AG10803 (cell line): ENCODE measurements at places on chromosomes 5 and 9.

- no peak for DNase-seq
These were observed 601.3 kb downstream of the PSAT1 start for GRCh38 chr9:78898234-78898633.

- peak; percentile 59 for DNase-seq
These were observed 90.8 kb downstream of the MACROH2A1 start for GRCh38 chr5:135308245-135308644.

DNA sequence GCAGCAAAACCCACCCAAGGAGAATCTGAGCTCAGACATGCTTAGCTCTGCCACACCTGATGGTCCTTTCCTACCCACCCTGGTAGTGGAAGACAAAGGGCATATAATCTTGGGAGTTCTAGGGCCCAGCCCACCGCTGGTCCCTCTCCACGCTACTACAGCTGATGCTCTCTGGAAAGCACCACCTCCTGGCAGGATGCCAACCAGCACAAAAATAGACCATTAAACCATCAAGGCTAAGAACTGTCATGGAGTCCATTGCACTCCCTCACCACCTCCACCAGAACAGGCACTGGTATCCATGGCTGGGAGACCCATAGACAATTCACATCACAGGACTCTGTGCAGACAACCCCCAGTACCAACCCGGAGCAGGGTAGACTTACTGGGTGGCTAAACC lies 111.0 kb upstream of the IL7R start:
- no peak for DNase-seq

DNA sequence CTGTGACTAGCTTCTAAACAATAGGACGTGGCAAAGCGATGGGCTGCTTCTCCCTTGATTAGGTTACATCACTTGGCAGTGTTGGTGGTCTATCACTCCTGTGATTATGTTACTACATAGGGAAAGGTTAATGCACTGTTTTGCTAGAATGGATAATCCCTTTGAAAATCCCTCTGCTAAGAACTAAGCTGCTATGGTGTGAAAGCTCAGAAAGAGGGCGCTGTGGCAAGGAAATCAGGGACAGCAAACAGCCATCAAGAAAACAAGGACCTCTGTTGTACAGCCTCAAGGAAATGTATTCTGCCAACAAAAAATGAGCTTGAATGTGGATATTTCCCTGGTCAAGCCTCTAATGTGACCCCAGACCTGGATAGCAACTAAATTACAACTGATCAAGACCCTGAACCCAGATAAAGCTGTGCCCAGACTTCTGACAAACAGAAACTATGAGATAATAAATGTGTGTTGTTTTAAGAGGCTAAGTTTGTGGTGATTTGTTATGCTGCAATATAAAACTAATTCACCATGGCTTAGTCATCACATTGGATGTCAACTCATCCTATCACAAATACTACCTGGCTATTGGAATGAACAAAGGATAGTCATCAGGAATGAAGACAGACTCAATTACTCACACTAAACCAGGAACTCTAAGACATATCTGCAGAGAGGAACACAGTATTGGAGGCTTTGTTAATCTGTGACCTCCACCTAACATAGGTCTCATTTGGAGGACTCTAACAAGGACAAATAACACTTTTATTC lies 1215.9 kb downstream of the EFNA5 start:
- DNase-seq: peak; percentile 1

DNA sequence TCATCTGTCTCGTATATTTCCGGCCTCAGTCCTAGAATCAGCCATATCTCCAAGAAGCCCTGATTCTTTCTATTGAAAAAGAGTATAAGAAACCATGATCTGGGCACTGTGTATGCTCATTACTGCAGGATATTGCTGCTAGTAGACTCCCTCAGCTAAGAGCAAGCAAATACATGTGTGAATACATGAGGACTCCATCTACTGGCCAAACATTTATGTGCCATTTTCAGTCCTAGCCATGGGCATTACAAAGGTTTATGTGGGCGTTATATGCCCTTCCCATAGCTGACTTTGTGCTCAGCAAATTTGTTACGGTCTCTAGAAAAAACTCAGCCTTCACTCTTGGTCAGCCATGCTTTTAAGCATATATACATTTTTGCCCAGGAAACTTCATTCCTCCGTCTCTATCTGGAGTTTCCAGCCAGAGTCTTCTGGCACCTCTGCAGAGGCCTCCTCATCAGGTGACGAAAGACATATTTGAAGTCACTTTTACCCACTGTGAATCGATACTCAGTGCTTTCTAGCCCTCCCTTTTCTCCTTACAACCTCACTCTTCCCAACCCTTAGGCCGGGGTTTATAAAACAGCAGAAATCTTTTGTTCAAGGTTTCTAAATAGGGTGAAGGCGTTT lies 1495.6 kb upstream of the CDH6 start:
- DNase-seq: no peak

- peak; percentile 38 for DNase-seq
These were observed 703.5 kb upstream of the WWC1 start for GRCh38 chr5:167587772-167588437.

GRCh38 chr9:117704024-117704575 lies at the start of gene TLR4:
Gene TLR4, plus strand, starts transcription at chr9:117704403. Its CDS starts 70 bp downstream, at chr9:117704473.
- peak; percentile 71 for DNase-seq

DNA sequence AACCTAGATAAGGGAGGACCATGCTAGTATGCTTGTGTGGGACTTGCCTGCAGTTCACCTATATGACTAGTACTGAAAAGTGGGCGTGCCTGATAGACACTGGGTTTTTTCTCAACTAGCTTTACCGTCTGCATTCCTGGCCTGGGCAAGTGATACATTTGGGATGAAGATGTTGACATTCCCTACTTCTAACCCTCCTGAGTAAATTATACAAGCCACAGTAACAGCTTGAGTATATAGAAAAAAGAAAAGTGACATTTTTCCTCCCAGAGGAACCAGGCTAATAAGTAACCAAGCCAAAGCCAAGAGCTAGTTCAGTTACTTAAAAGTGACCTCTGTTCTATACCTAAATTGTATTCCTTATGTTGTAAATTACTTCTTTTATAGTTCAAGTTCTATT lies 153.8 kb upstream of the CYLC2 start:
- DNase-seq: no peak

- DNase-seq: no peak
These were observed 16.4 kb downstream of the RETREG1 start for GRCh38 chr5:16600397-16600796.

- no peak for DNase-seq
These were observed 1.8 kb upstream of the LHX3 start for GRCh38 chr9:136206602-136207275.

- no peak for DNase-seq
These were observed 105.0 kb downstream of the SLC28A3 start for GRCh38 chr9:84235511-84235910.

GRCh38 chr5:80961376-80962281 lies 1.5 kb downstream of the RASGRF2 start:
- DNase-seq: no peak

DNA sequence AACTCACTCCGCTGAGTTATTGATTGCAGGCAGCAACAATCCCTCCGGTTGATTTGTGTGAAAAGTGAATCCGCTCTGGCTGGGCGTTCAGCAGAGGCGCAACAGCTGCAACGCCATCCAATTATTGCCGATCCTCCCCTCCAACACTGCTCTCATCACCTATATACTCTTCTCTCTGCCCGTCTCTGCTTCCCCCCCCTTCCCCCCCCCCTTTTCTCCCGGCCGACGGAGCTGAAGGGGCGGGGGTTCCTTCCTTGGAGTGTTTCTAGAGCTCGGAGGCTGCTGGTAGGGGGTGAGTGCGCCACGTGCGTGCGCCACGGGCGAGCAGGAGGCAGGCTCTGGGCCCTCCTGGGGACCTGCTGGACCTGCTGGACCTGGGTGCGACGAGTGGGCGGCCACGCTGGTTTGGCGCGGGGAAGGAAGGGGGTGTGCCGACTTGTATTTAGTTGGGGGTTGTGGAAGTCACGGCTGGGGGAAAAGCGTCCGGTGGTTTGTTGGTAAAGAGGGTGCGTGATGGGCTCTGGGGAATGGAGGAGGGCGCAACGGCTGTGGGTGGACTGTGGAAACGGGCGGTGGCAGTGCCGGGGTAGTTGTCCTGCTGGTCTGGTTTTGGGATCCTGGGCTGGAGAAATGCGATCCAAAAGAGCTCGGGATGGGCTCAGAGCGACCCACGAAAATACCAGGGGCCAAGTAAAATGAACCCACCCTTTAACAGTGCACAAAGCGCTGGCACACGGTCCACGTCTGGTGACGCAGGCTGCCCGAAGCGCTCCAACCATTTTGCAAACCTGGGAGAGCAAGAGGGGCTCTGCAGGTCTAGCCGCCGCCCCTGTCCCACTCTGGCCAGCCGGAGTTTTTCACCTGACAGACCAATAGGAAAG lies 6.4 kb upstream of the MEF2C start:
- DNase-seq: peak; percentile 42

GRCh38 chr5:80955082-80955590 lies 5.0 kb upstream of the RASGRF2 start:
- DNase-seq: no peak

DNA sequence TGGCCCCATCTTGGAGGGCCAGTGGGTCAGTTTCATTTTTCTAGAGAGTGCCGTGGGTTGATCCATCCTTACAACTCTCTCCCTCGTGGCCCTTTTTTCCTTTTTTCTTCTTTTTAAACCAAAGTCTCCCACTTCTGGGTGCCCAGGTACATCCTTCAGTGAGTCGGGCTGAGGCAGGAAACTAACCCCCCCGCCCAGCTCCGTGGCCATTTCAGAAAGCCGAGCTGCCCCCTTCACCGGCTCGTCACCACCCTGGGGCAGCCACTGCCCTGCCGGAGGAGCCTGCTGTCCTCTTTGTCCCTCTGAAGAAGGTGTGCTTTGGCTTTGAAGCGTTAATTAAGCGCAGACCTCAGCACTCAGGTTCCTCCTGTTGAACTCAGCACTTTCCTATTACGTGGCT lies 5.2 kb downstream of the CFAP77 start:
- no peak for DNase-seq

DNA sequence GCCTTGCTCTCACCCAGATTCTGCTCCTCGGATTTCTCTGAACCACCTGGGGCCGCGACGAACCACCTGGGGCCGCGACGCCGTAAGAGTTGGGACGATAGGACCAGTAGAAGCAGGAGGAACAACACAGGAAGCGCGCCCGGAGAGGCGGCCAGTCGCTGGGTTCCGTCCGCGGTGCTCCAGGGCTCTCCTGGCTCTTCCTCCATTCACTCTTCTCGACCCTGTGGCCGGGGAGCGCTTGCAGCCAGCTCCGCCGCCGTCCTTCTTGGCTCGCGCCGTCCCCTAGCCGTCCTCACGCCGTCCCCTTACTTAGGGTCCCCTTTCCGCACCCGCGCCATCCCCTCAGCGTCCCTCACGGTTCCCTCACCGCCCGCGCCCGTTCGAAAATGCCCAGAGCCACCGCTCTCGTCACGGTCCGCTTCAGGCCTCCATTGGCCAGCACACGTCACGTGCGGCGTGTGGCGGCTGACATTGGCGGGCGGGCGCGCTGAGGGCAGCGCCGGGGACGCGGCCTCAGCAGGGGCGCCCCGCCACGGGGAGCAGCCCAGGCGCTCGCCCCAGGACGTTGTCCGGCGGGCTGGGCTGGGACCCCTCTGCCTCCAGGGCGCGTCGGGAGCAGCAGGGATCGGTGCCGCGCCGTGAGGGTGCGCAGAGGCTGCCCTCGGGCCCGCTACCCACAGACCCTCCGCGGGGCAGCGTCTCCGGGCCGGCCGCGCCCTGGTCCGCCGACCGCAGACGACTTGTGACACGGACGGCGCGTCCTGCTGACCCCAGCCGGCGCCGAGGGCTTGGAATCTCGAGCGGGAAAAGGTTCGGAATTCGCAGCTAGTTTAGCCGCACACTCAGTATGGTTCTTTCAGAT lies 53.7 kb upstream of the PTPDC1 start:
- peak; percentile 77 for DNase-seq

GRCh38 chr5:126248611-126249010 lies 174.6 kb upstream of the GRAMD2B start:
- no peak for DNase-seq

- DNase-seq: no peak
These were observed 7.7 kb upstream of the SEMA5A start for GRCh38 chr5:9553561-9553960.

- no peak for DNase-seq
These were observed 404.3 kb downstream of the RAB3C start for GRCh38 chr5:58987193-58987592.

GRCh38 chr5:121429761-121430160 lies 421.9 kb upstream of the FTMT start:
- no peak for DNase-seq

DNA sequence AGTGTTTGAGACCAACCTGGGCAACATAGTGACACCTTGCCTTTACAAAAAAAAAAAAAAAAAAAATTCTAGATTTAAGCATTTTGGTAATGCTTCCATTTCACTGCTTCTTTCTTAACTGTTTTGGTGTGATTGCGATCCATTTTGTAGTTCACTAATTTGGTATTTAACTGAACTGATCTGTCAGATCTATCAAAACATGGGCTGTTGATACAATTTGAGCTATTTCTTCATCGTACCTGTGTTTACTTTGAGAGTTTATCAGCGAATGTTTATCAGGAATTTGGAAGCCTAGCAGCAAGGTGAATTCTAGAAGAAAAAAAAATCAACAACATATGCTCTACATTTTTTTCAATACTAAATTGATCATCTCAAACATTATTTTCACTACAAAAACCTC lies 864.9 kb upstream of the WWC1 start:
- no peak for DNase-seq

DNA sequence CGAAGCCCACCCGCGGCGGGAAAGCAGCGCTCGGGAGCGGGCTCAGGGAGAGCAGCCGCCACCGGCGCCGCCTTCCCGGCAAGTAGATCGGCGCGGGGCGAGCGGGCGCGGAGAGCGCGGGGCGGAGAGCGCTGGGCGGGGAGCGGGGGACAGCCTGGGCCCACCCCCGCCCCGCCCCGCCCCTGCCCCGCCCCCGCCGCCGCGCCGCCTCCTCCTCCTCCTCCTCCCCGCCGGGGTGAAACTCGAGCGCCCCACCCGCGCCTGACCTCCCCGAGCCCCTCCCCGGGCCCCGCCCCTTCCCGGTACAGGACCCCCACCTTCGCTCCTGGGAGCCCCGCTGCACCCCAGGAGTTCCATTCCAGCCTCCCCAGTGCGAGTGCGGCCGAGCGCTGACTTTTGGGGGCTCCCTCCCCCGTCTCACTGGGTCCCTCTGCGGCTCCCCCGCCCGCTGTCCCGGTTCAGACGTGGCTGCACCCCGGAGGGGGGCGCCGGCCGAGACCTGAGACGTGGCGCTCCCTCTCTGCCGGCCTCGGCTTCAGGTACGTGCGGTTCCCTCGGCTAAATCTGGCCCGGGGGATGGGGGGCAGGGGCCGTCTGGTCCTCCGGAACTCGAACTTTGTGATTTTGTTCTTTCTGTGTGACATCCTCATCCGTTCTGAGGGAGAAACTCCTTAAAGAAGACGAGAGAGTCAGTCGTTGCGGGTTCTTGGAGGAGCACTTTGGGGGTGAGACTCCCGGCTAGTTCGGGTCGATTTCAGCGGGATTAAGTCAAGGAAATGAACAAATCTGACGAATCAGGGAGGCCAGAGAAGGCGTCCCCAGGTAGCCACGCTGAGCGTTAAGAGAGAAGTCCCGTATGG lies at the start of gene SEMA5A:
Gene SEMA5A (minus strand): TSS at position 84 of the 860 bp plus-strand sequence. CDS start 166,129 bp downstream, outside the sequence.
- peak; percentile 77 for DNase-seq

- peak; percentile 65 for DNase-seq
These were observed 25.4 kb downstream of the OGN start for GRCh38 chr9:92378865-92379560.

- no peak for DNase-seq
These were observed 24.1 kb downstream of the PHF2 start for GRCh38 chr9:93600504-93600903.
